HL-60 (cell line): ENCODE measurements at places on chromosomes 12 and 14.

DNA sequence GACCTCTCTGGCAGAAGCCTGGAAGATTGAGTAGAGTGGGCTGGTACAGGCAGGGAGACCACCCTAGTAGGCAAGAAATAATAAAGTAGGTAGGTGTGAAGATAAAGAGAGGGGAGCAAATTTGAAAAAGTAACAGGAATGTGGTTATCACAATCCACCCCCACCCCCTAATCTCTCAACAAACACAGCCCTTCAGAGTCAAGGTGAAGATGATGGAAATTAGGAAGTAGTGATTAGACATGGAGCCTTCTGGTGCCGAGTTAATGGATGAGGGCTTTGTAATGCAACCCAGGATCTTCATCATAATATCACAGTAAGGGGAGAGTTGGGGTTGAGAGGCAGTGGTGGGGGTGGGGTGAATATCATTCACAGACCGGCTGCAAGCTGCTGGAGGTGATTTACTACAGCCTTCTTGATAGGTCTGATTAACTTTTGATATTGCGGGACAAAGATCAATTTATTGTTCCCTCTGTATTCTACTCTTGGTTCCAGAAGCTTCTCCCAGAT, 29.2 kb upstream of the CRY1 start:
- no peak for DNase-seq

DNA sequence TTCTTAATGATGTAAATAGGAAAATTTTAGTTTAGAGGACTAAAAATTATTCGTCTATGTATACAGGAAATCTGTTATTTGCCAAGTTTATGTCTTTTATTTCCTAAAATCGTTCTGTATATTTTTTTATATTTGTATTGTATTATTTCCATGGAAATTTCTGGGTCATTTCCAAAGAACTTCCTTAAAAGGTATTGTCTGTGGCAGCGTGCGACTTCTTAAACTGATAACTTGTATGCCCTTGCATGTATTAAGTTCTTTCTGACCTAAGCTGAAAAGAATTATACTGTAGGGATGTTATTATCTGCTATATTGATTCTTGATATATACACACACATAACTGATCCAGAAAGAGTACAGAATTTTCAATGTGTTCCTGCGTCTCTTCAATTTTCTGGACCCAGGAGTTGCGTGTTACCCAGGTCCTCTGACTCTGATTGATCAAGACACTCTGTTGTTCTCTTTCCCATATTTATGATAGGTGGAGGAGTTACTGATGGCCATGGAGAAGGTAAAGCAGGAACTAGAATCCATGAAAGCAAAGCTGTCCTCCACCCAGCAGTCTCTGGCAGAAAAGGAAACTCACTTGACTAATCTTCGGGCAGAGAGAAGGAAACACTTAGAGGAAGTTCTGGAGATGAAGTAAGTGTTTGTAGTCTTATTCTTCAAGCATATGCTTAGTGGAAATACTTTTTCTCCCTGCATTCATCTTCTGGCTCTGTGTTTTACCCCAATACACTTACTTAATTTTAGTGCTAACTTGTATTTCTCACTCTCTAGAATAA, 298.5 kb downstream of the ERC1 start:
- DNase-seq, result peak; percentile 60

- DNase-seq, result no peak
Observed at GRCh38 chr14:62187265-62187664, 425.0 kb downstream of the SNAPC1 start.

DNA sequence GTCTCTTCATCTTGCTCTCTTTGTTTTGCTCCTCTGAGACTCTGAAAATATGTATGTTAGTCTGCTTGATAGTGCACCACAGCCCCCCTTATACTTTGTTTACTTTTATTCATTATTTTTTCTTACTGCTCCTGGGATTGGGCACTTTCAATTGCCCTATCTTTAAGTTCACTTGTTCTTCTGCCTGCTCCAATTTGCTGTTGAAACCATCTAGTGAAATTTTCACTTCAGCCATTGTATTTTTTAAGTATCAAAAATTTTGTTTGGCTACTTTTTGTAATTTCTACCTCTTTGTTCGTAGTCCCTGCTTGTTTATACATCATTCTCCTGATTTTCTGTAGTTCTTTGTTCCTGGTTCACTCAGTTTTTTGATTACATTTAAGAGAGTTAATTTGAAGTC, 223.3 kb downstream of the SLC38A4 start:
- DNase-seq, result no peak

DNA sequence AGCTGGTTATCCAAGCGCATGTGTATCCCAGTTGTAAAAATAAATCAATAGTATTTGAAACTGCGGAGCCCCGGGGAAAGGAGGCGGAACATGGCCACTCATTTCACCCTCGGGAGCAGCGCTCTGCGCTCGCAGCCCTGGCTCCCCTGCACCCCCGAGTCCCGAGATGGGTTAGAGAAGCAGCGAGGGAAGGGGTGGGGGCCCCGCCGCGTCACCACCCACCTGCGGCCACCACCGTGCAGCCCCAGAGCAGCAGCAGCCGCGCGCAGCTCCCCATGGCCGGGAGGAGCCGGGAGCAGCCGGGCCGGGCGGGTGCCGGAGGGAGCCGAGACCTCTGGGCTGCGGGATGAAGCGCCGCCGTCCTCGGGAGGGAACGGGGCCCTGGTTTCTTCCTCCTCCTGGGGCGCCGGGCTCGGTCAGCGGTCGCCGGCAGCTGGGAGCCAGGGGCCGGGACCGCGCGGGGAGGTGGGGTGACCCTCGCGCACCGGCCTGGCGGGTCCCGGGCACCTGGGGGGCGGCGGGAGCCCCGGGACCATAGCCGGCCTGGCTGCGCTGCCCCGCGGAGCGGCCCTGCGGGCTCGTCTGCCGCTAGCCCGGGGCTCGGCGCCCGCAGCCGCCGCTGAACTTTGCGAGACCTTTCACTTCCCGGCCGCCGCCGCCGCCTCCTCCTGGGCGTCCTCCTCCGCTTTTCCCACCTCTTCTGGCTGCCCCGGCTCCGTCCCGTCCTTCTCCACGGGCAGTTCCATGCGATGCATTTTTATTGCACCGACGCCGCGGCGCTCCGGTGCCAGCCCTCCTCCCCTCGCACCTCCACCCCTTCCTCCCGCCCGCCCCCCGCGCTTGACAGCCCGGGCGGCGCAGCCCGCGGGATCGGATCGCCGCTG, at the start of gene NTN4:
Gene NTN4 (minus strand): TSS at position 732 of the 884 bp plus-strand sequence. CDS start 455 bp downstream, at position 277.
- peak; percentile 9 for DNase-seq

DNA sequence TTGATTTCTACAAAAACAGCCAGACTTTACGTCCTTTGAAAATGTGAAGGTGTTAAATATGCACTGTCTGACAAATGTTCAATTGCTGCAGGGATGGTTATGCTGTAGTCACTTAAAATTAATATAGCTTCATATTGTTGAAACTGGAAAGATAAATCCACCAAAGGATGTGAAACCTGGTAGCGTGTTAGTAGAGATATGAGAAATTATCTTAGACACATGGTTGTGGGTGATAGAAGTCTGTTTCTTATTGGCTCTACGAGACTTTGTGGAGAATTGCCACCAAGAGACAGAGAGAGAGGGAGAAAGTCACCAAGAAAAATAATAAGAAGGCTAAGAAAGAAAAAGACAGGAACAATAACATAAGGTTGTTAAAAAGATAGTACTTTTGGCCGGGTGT, 2.6 kb upstream of the CAPRIN2 start:
- no peak for DNase-seq

DNA sequence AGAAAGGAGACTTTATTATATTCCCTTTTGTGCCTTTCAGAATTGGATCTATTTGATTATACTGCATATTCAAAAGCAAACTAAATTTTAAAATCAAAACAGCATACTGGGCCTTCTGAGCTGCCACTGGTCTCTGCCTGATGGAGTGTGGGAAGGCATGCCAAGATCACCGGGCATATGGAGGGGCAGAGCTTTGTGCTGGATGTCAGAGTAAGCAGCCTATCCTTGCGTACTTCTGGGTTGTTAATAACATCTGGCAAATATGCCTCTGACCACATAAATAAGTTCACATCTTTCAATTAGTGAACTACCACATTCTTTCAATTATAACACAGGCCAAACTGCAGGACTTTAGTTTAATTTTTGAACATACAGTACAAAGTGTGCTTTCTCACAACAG, 18.3 kb downstream of the MLH3 start:
- DNase-seq, result no peak

GRCh38 chr14:72254937-72255472, 322.8 kb downstream of the RGS6 start:
- no peak for DNase-seq

DNA sequence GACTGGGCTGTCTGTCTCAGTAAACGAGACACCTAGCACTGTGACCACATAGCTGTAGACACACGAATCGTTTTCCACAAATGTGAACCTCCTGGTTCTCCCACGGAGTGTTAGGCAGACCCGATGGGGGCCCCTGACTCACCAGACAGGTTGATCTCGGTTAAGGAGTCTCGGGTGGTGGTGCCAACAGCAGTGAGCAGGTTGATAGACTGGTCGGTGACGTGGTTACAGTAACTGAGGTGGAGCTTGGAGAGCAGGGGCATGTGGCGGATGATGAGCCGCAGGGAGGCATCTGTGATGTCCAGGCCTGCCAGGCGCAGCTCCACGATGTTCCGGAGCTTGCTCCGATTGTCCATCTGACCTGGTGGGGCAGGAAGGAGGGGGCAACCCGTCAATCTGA, 39.8 kb downstream of the RNF34 start:
- no peak for DNase-seq

DNA sequence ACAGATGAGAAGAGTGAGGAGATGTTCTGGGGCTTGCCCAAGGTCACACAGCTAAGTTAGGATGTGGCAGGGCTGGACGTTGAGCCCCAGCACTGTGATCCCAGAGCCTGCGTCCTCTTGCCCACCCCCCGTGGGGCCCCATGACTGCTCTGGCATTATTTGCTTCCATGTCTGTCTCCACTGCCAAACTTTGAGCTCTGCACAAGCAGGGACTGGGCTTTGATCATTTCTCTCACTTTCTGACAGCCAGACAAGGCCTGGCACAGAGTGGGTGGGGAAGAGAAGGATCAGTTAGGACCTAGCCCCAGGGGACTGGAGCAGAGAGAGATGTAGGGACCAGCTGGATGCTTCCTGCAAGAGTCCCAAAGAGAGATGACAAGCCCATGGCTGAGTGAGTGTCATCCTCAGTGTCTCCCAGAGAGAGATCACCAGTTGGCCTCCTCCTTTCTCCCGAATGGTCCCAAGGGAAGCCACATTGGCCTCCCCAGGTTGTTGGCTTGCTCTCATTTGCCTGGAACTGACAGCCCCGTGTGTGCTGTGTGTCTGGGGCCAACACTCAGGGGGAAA, 126.7 kb upstream of the PWP1 start:
- DNase-seq, result no peak

GRCh38 chr12:100724071-100724470, 70.5 kb upstream of the ANO4 start:
- no peak for DNase-seq

DNA sequence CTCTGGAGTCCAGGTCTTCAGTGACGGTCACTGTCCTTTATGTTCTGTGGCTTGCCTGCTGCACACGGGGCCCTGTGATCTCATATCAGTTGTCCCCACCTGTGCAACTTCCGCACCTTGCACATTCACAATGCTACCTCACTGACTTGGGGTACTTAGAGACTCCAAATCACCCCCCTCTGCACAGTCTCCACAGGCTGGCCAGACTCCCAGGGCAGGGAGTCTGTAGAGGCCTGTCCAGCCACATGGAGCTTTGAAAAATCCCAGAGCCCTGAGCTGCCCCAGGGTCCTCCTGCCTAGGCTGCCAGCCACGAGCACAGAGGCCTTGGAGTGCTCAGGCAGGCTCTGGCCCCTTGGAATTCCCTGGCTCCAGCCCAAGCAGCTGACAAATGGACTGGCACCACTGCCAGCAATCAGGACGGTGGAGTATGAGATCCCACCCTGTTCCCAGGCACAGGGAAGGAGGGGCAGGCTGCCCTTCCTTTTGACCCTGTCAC, 26.4 kb downstream of the CMKLR1 start:
- DNase-seq, result no peak

DNA sequence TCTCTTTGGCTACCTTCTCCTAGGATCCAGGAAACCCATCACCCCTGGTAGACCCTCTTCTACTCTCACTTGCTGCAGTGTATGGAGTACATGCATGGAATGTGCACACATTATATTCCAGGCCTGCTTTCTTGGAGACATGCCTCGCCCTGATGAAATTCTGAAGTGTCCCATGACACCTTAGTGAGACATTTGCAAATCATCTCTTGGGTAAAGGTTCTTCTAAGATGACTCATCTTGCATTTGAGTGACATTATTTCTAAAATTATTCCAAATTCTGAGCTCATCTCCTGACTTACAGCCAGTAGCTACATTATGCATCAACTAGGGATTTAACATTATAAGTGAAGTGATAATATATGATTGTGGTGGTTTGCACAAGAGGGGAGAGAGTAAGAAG, 49.8 kb downstream of the SDR9C7 start:
- no peak for DNase-seq

- no peak for DNase-seq
Observed at GRCh38 chr12:107798580-107798979, 24.1 kb downstream of the ASCL4 start.

- no peak for DNase-seq
Observed at GRCh38 chr12:58521796-58522195, 398.5 kb downstream of the LRIG3 start.

GRCh38 chr12:109545826-109546225, 27.5 kb downstream of the MMAB start:
- DNase-seq, result no peak

GRCh38 chr14:54117396-54117795, 160.8 kb upstream of the BMP4 start:
- DNase-seq, result no peak

- DNase-seq, result no peak
Observed at GRCh38 chr12:67750513-67751183, 102.1 kb downstream of the DYRK2 start.

GRCh38 chr14:42078345-42078744, 471.7 kb downstream of the LRFN5 start:
- no peak for DNase-seq

DNA sequence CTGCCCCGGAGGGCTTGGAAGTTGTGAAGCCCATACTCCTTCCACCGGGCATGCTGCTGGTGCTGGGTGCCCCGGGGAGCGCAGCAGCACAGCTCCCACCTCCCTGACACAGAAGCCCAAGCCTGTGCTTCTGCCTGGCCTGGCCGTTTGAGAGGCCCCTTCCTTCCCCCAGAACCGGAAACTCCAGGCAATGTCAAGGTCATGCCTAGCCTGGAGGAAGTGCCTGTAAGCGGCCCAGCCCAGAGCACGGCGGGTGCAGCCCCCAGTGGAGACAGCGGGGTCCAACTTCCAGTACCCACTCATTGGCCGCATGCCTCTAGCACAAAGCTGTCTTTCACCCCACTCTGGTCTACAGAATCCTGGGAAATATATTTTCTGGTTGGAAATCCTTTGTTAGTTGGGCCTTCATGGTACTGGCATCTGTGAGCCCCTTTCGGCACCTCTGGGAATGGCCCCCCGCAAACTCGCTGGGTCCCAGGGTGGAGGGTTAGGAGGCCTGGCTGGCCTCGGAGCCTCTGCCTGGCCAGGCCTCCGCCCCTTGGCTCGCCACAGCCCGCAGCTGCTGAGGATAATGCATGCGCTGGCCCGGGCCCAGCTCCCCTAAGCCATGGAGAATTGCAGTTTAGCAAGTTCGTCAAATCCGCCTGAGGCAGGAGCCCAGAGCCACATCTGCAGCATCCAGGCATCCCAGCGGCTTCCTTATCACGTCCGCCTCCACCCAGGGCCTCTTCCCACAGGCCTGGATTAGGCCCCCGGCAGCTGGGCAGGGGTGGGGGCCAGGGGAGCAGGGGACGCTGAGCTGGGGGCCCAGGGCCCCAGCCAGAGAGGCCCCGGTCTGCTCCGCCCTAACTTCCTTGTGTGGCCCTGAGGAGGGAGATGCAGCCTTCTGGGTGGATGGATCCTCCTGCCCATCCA, 48.9 kb upstream of the DLK1 start:
- peak; percentile 86 for DNase-seq
